Activated CD4-positive, alpha-beta T cell treated with anti-CD3 and anti-CD28 coated beads for 36 hours (primary cell): ENCODE measurements at places on chromosomes 6 and 20. TPM values are rescaled to one million over a fixed set of nuclear protein-coding genes. Genes with fewer than 3 reads are reported as not detected.

Gene LRRC73
- 0.19 TPM for total RNA-seq

Gene CCM2L
- total RNA-seq: not detected

Gene SASH1
- total RNA-seq: 0.46 TPM

Gene SALL4
- 0.11 TPM for total RNA-seq

Gene ZGPAT
- total RNA-seq: 15.3 TPM

Gene ARHGAP40
- total RNA-seq: not detected

Gene TPD52L1
- total RNA-seq: 0.89 TPM

Gene HUS1B
- total RNA-seq: 0.87 TPM

Gene SUMO4
- 5.3 TPM for total RNA-seq

Gene ARHGAP18
- total RNA-seq: 6.8 TPM

Gene SLC35D3
- not detected for total RNA-seq

Gene MYL9
- 0.60 TPM for total RNA-seq

Gene BMP5
- not detected for total RNA-seq

Gene DNAH8
- not detected for total RNA-seq

Gene CRIP3
- total RNA-seq: 1.6 TPM

Gene TEAD3
- 1.5 TPM for total RNA-seq

Gene ANKRD6
- 2.8 TPM for total RNA-seq

Gene LINC00237
- total RNA-seq: not detected
